NCI-H1436 (cell line): ENCODE measurements at places on chromosomes 1 and 21.

GRCh38 chr1:173410133-173410793, 66.9 kb upstream of the PRDX6 start:
- DNase-seq: no peak

DNA sequence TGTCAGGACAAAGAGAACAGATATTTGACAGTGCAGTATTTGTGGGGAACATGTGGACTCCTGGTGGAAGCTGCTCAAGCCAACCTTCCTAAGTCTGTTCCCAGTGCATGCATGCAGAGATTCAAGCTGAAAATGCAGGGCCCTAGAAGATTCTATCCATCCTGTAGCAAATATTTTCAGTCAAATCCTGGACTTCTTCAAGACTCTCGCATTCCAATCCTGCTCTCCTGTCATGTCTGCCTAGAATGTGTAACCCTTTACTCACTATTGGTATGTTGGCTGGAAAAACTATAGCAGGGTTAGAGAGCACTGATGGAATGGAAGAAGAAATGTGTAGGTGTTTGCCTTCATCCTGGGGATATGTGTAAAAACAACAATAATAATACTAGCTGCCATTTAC, 385.6 kb upstream of the PKN2 start:
- no peak for DNase-seq

- DNase-seq: no peak
Observed at GRCh38 chr1:116571215-116571919, 541 bp upstream of the CD58 start.

DNA sequence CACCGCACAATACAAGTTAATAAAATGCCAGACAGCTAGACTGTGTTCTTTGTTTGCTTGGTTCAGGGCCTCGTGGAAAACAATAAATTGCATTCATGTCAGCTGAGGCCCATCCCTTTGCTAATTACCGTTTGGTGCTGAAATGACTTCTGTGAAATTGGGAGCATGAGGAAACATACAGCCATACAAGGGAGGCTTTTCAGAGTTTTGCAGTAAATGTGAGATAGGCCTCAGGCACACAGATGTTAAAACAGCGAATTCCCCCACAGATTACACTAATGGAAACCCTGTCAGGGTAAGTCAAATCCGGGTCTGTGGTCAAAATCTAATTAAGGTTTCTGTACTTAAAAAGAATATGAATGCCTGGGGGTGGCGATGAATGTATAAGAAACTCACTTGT, 173.5 kb upstream of the LMO4 start:
- no peak for DNase-seq

GRCh38 chr1:236167578-236167977, 25.2 kb downstream of the GPR137B start:
- DNase-seq: no peak

- no peak for DNase-seq
Observed at GRCh38 chr1:177340601-177341067, 169.9 kb downstream of the BRINP2 start.

GRCh38 chr1:112619518-112620376, at the start of gene CAPZA1:
Gene CAPZA1 (plus strand): TSS chr1:112619832. CDS start chr1:112619845, 13 bp downstream.
- DNase-seq: peak; percentile 83

GRCh38 chr1:56339093-56339492, 240.3 kb downstream of the PLPP3 start:
- no peak for DNase-seq

GRCh38 chr1:233294913-233295236, 650 bp downstream of the PCNX2 start:
- DNase-seq: peak; percentile 23

GRCh38 chr1:232306269-232306961, 323.5 kb downstream of the SIPA1L2 start:
- no peak for DNase-seq

DNA sequence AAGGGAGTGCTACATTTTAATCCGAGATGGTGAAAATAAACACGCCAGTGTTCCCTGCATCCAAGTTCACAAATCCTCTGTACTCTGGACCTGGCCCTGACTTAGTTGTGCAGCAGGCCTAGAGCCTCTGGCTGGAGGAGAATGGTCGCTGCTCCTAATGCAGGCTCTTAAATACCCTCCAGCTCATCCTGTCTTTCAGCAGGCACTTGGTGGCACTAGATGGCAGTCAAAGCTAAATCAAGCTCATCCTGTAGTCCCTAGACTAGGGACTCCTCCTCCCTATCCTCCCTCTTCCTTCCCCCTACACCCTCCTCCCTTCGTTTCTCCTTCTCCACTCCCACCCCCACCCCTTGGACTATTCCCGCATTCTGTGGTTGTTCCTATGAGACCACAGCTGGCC, 41.6 kb upstream of the MTR start:
- DNase-seq: peak; percentile 28

DNA sequence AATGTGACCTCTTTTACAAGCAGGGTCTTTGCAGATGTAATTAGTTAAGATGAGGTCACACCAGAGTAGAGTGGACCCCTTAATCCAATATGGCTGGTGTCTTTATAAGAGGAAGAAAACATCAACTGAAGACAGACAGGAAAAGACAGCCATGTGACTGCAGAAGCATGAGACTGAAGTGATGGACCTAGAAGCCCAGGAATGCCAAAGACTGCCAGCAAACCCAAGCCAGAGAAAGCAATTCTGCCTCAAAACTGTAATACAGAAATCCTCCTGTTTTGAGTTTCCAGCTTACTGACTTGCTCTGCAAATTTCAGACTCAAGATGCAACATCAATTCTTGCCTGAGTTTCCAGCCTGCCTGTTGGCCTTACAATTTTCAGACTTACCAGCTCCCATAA, 17.3 kb downstream of the ENAH start:
- DNase-seq: no peak

DNA sequence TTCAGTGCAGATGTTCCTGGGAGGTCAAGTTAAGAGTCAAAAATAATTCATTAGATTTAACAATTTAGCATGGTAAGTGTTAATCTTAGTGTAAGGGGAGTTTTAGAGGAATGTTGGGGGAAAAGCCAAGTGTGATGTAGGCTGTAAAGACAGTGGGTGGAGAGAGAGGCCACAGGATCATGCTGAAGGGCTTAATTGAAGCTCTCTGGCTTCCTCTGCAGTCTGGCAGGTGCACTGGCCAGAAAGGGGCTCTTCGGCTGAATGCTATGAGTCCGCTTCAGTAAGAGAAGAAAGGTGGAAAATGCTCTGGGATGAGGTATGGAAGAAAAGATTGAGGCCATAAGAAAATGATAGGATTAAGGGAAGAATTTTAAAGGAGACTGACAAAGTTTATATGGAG, 3.0 kb downstream of the BRDT start:
- no peak for DNase-seq

DNA sequence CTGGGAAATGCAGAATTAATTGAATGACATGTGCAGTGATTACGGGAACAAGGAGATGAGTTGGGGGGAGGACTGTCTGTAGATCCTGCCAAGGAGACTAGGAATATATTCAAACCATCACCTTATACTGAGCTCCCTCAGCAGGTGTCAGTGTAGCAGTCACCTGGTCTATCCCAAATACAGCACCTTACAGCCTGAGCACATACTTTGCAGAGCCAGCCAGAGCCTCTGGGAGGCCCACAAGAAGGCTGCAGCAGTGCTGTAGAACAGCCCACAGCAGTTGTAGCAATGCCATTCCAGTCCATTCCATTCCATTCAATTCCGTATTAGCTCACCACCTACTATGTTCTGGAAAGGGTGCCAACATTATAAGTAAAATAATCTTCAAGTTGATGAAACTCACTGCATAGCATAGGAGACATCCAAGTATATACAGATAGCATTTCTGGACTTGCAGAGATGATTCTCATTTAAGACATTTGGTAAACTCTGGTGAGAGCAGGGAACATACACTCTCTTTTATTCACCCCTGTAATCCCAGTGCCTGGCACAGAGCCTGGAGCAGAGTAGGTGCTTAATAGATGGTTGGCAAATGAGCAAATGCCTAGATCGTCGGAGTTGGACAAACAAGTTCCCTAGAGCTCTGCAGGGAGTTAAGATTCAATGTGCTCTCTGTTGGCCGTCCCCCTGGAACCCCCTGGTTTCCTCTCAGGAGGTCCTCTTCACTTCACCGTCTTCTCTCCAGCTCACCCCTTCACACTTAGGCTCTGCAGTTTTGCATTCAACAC, 44.7 kb downstream of the KCNC4 start:
- DNase-seq: no peak

- DNase-seq: no peak
Observed at GRCh38 chr1:230321741-230322420, 104.3 kb downstream of the PGBD5 start.

DNA sequence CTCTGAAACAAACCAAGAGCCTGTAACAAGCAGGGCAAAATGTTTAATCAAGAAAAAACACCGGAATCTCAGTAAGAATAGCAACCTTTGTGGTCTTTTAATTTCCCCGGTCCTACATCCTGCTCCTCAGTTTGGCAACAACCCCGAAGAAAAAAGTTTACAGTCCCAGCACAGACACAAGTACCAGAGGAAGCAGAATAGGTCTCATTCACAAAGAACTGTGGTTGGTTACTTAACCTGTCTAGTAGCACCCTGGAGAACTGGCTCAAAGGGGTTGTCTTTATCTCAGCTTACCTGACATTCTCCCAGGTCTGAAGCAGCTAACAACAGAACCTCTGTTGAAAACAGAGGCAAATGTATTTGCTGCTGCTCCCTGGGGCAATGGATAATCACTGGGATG, 399.3 kb downstream of the AJAP1 start:
- no peak for DNase-seq

GRCh38 chr1:201715801-201716741, 112.9 kb upstream of the IPO9 start:
- DNase-seq: no peak

DNA sequence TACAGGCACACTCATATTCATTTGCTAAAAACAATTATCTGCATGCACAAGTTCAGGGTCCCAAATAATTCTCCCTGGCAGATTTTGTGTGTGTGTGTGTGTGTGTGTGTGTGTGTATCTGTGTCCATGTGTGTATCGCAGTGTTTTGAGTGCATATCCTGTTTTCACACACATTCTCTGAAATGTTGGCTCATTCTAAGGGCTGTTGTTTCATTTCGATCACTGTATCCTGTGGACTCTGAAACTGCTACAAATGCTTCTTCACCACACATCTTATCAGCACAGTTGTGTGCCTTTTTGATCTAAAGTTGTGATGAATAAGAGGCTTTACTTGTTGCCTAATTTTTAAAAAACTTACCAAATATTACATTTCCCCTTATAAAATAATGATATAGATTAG, 34.6 kb downstream of the NR5A2 start:
- DNase-seq: no peak

- no peak for DNase-seq
Observed at GRCh38 chr1:75671708-75672107, 52.8 kb upstream of the ACADM start.

- DNase-seq: no peak
Observed at GRCh38 chr21:14753466-14754258, 207.5 kb upstream of the SAMSN1 start.

DNA sequence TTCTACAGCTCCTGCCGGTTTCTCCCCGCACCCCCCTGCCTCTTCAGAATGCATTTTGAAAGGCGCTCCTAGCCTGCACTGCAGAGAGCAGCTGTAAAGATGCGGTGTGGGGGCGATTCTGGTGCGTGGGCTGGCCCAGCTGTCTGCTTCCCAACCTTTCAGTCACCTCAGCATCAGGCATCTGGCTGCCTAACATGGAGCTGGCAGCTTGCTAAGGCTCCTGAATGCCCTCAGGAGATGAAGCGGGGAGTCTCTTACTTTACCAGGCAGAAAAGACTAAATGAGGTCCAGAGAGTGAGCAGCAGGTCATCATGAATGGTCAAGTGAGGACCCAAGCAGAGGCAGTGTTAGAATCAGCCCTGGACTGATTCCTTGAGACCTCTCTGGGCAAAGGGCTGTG, 8.7 kb downstream of the IER5 start:
- DNase-seq: no peak

DNA sequence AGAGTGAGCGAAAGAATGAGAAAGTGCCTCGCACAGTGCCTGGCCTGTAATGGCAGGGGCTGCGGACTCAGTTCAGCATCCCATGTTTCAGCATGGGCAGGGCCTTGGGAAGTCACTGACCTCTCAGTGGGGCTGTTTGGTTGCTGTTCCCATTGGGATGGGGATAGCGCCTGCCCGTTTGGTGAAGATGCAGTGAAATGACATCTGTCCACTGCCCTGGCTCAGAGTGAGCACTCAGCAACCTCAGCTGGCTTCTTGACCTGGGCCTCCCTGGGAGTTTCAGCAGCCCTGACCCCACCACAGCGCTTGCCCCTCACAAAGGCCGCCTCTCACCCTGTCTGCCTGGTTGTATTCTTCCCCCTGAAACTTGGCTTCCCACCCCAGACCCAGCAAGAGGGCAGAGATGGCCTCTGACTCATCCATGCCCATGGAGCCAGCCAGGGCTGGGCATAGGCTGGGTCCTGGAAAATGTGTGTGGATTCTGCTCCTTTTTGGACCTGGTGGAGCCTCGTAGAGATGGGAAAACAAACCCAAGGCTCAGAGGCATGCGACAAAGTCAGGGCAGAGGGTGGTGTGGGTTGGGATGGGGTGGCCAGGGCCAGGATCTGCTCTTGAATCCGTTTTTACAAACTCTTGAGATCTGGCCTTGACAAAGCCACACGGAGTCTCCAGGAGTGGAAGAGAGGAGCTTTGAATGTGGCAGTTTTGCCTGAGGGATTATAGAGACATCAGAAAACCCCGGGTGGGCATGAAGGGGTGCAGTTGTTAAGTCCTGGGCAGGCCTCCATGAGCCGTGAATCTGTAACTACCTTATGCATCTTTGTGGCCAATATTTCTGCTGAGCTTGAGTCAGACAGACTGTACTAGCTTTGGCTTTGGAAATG, 1.2 kb downstream of the XKR8 start:
- no peak for DNase-seq

DNA sequence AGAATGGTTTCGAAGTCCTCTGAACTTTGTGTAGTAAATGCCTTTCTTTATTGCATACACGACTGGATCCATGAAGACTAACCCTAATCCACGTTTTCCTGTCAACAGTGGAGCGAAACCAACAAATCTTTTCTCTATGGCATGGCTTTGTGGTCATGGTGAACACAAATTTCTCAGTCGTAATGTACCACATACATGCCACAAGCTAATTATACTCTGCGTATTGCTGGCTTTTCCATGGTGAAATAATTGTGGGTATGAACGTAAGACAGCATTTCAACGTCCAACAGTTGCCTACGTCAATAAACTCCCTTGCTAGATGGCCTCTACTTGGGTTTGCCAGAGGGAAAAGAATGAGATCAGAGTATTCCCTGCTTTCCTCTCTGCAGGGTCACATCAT, 27.5 kb downstream of the INTS7 start:
- DNase-seq: no peak

DNA sequence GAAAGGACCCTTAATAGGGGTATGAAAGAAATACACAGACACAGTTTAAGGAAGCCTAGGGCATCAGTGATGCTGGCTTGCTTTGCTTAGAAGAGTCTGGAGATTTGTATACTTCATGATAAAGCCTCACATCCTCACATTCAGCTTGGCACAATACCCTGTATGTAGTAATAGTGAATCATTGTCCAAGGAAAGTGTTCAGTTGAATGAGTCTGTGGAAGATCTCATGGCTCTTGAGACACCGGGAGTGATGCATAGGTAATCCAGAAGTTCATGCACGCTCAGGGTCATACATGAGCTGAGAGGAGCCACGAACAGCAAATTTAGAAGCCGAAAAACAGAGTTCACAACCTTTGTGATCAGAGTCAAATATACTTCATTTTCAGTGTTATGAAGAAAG, 537.2 kb upstream of the TMPRSS15 start:
- DNase-seq: no peak

- DNase-seq: no peak
Observed at GRCh38 chr1:57866998-57867397, 443.1 kb upstream of the DAB1 start.

GRCh38 chr1:167420510-167420909, 97.8 kb downstream of the CD247 start:
- DNase-seq: no peak

- peak; percentile 88 for DNase-seq
Observed at GRCh38 chr1:202189001-202189790, 4.4 kb upstream of the LGR6 start.
